ENCODE measurements at places on chromosomes 1 and 21. TPM values are rescaled to one million over a fixed set of nuclear protein-coding genes. Genes with fewer than 3 reads are reported as not detected.

Gene GNG4
- total RNA-seq: under 0.01 TPM

Gene ATAD3C
- total RNA-seq: 0.17 TPM

Gene LCE1C
- total RNA-seq: not detected

Gene NPR1
- total RNA-seq: 0.66 TPM

Gene KRTAP21-3
- not detected for total RNA-seq

Gene SPRR2B
- total RNA-seq: not detected

Gene LMOD1
- 36.3 TPM for total RNA-seq

Gene VANGL2
- not detected for total RNA-seq

Gene GSTM2
- 28.2 TPM for total RNA-seq

Gene SV2A
- 39.6 TPM for total RNA-seq

Gene BTBD19
- 5.0 TPM for total RNA-seq

GRCh38 chr1:244583358-244583982 is 69.5 kb upstream of the DESI2 start:
- no peak overlapping the region for H3K4me3 ChIP-seq
- no peaks in the 10 kb centered on the region for H3K36me3 ChIP-seq
- no peaks in the 10 kb centered on the region for H3K27me3 ChIP-seq
- no peak for DNase-seq
- no peaks in the 10 kb centered on the region for H3K4me1 ChIP-seq

DNA sequence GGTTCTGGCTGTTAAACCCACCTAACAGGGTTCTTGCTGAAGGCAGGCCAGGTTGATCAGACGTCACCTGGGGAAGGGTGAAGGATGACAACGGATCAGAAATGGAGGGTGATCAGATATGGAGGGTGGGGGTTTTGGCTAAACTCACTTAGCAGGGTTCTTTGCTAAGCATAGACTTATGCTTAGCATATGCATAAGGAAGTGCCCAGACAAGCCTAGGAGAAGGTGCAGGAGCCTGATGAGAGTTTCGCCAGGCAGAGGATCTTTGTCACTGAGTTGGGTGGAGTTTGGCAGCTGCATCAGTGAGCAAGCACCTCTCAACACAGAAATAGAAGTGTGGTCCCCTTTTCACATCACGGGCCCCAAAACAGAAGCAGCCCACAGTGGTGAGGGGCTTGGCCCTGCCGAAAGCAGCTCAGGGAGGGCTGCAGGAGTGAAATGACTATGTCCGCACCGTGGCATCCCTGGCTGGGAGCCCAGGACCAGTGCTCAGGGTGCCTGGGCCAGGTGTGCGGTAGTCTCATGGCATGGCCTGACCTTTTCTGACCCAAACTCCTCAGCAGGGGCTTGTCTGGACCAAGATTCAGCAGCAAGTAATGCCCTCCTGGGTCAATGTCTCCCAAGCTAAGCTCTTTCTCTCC is 101.6 kb downstream of the AJAP1 start:
- H3K27ac ChIP-seq: no peak overlapping the region
- no peaks in the 10 kb centered on the region for H3K36me3 ChIP-seq
- no peaks in the 10 kb centered on the region for H3K4me1 ChIP-seq
- no peaks in the 10 kb centered on the region for H3K27me3 ChIP-seq
- DNase-seq: no peak

DNA sequence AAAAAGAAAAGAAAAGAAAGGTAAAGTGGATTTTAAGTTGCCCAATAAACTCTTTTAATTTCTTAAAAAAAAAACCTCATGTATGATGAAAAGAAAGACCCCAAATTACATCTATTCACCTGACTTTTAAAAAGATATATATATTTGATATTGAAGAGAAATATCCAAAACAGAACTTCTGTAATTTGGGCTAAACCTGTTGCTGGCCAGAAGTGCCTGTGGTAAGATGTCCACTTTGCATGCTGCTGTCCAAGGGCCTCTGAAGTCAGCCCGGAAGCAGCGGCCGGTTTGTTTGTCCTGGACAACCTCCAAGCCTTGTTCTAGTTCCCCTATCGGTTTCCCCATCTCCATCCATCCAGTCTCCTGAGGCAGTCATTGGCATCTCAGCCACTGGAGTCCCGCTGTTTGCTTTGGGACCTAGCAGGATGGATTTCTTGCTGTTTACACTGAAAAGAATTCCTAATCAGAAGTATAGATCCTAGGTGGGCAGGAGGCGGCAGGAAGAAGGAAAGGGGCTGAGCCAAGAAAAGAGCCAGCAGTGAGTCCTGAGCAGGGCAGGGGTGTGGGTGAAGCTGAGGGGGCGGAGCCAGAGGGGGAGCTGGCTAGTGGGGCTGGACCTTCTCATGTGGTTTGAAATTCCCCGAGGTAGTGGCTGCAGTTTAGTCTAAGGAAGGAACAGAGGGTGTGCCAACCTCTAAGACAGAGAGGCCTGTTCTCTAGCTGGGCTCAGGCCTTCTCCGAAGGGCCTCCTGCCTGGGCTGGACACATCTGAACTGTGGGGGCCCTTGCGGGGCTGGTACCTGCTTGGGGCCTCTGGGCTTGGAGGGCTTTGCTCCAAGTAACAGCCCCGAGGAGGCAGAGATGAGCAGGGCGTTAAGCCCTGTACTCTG is 3.3 kb downstream of the NCMAP start:
- H3K36me3 ChIP-seq: no peaks in the 10 kb centered on the region
- no peak overlapping the region for H3K4me3 ChIP-seq
- peak; percentile 80 for DNase-seq

GRCh38 chr21:35044770-35045541 is 4.1 kb downstream of the RUNX1 start:
- H3K27ac ChIP-seq: no peak overlapping the region
- peaks cover 10% of the 10 kb centered on the region for H3K4me1 ChIP-seq

GRCh38 chr1:219324629-219325367 is 151.1 kb downstream of the LYPLAL1 start:
- no peak overlapping the region for H3K4me3 ChIP-seq
- no peaks in the 10 kb centered on the region for H3K36me3 ChIP-seq
- no peaks in the 10 kb centered on the region for H3K27me3 ChIP-seq

DNA sequence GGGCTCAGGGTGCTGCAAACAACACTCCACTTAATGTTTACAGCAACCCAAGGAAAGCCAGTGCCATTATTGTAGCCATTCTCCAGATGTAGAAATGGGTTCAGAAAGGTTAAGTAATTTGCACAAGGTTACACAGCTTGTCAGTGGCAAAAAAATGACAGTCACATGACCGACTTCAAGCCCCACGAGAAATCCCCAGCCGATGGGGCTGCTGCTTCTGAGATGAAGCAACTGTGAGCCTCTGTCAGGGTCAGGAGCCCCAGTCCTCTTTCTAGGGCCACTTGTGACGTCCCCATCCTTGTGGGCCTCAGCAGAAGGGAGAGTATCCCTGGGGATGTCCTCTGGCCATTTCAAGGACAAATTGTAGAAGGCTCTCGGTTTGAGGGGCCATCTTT is 54.8 kb downstream of the EDN2 start:
- no peaks in the 10 kb centered on the region for H3K27me3 ChIP-seq
- H3K36me3 ChIP-seq: no peaks in the 10 kb centered on the region
- no peak for DNase-seq
- H3K4me3 ChIP-seq: no peak overlapping the region

- H3K27ac ChIP-seq: no peak overlapping the region
- no peak overlapping the region for H3K4me3 ChIP-seq
- DNase-seq: no peak
- no peaks in the 10 kb centered on the region for H3K27me3 ChIP-seq
- H3K4me1 ChIP-seq: no peaks in the 10 kb centered on the region
These were observed 37.7 kb downstream of the NKAIN1 start for GRCh38 chr1:31201931-31202360.

DNA sequence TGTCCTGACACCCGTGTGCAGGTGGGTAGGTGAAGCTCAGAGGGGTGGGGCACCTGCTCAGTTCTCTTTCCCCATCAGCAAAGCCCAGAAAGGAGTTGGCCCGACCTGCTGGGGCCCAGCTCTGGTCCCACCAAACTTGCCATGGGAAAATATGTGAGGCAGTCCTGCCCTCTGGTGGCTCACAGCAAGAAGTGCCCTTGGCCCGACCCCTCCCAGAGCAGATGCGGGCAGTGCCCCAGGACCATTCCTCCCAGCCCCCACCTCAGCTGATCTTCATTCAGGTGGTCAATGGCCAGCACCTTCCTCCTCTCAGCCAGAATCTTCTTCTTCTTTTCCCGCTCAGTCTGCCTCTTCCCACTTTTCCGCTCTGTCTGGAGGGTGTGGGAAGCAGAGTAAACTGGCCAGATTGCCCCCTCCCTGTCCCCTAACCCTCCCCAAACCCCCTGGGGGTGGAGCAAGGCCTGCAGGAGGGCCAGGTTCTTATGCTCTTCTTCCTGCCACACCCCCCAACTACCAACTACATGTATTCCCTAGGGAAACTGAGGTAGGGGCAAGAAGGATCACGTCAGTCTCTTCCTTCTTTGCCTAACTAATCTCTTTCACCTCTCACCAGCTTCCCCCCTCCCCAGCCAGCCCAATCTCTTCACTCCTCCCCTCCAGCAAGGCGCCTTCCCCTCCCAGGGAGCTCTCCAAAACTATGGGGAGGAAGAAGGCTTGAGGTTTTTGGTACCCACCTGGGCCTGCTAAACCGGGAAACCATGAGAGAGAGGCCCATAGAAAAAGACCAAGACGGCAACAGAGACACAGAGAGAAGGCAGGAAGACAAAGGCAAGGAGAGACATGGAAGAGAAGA is 15.6 kb downstream of the TNNT2 start:
- peaks cover 15% of the 10 kb centered on the region for H3K27me3 ChIP-seq
- no peaks in the 10 kb centered on the region for H3K36me3 ChIP-seq
- no peak overlapping the region for H3K27ac ChIP-seq
- DNase-seq: peak; percentile 20

- DNase-seq: peak; percentile 26
- H3K27ac ChIP-seq: no peak overlapping the region
- peaks cover 4% of the 10 kb centered on the region for H3K27me3 ChIP-seq
- H3K4me1 ChIP-seq: no peaks in the 10 kb centered on the region
- H3K4me3 ChIP-seq: no peak overlapping the region
These were observed 113.7 kb upstream of the RRP15 start for GRCh38 chr1:218171302-218171893.

DNA sequence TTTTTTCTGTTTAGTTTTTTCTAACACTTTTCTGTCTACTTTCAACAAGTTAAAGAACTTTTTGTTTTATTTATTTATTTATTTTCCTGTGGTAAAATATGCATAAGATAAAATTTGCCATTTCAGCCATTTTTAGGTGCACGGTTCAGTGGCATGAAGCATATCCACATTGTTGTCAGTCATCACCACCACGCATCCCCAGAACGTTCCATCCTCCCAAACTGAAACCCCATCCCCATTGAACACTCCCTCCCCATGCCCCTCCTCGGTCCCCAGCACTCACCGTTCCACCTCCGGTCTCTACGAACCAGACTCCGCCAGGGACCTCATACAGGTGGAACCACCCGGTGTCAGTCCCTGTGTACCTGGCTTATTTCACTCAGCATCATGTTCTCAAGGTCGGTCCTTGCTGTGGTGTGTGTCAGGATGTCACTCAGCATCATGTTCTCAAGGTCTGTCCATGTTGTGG is 118.1 kb downstream of the SIK1 start:
- no peak overlapping the region for H3K27ac ChIP-seq
- H3K4me1 ChIP-seq: no peaks in the 10 kb centered on the region
- H3K27me3 ChIP-seq: no peaks in the 10 kb centered on the region
- DNase-seq: no peak
- H3K4me3 ChIP-seq: no peak overlapping the region
- no peaks in the 10 kb centered on the region for H3K36me3 ChIP-seq

DNA sequence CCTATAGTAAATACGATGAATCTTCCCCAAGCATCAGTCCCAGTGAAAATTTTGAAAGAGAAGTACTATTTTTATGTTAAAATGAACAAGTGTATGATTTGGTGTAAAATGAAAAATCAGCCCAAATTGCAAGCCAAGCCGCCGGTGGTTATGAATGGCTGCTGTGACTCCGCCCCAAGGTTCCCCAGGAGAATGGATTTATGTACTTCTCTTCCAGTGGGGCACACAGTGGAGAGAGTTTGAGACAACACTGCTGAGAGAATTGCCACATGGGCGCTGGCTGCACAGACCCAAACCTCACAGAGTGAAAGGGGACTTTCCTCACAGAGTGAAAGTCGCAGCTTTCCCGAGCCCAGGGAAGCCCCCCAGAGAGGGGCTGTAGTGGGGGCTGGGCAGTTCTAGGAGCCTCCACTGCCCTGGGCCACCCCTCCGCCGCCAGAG is 24.0 kb downstream of the CDK18 start:
- H3K4me3 ChIP-seq: no peak overlapping the region
- no peaks in the 10 kb centered on the region for H3K27me3 ChIP-seq
- no peak for DNase-seq
- no peaks in the 10 kb centered on the region for H3K36me3 ChIP-seq
- H3K4me1 ChIP-seq: no peaks in the 10 kb centered on the region

GRCh38 chr1:3611170-3612019 is at the start of gene MEGF6:
Gene MEGF6, minus strand, starts transcription at chr1:3611508. Its CDS starts 240 bp downstream, at chr1:3611268.
- H3K4me1 ChIP-seq: no peaks in the 10 kb centered on the region
- peaks cover 7% of the 10 kb centered on the region for H3K27me3 ChIP-seq
- no peaks in the 10 kb centered on the region for H3K36me3 ChIP-seq
- no peak within 1 kb of the TSS for H3K4me3 ChIP-seq
- DNase-seq: peak; percentile 29

- H3K4me1 ChIP-seq: no peaks in the 10 kb centered on the region
- no peak for DNase-seq
- no peaks in the 10 kb centered on the region for H3K36me3 ChIP-seq
- H3K27ac ChIP-seq: no peak overlapping the region
- no peak overlapping the region for H3K4me3 ChIP-seq
These were observed 814.0 kb downstream of the KCNT2 start for GRCh38 chr1:195794225-195794624.

- no peaks in the 10 kb centered on the region for H3K27me3 ChIP-seq
- no peak overlapping the region for H3K27ac ChIP-seq
- no peak for DNase-seq
- no peaks in the 10 kb centered on the region for H3K36me3 ChIP-seq
These were observed 36.0 kb downstream of the ALG6 start for GRCh38 chr1:63403386-63403785.

GRCh38 chr1:6197746-6198427 is 1.5 kb downstream of the RPL22 start:
- H3K36me3 ChIP-seq: peaks cover 6% of the 10 kb centered on the region
- H3K27me3 ChIP-seq: no peaks in the 10 kb centered on the region
- H3K4me1 ChIP-seq: peaks cover 9% of the 10 kb centered on the region
- peak overlapping the region; percentile 85 for H3K27ac ChIP-seq

GRCh38 chr1:162868972-162869371 is 8.0 kb upstream of the CCDC190 start:
- no peak overlapping the region for H3K27ac ChIP-seq
- no peaks in the 10 kb centered on the region for H3K27me3 ChIP-seq
- DNase-seq: no peak
- H3K36me3 ChIP-seq: no peaks in the 10 kb centered on the region
- no peak overlapping the region for H3K4me3 ChIP-seq

- peaks cover 15% of the 10 kb centered on the region for H3K36me3 ChIP-seq
- no peak overlapping the region for H3K4me3 ChIP-seq
- H3K27me3 ChIP-seq: no peaks in the 10 kb centered on the region
- H3K4me1 ChIP-seq: peaks cover 2% of the 10 kb centered on the region
- no peak overlapping the region for H3K27ac ChIP-seq
These were observed 34.8 kb downstream of the WDR4 start for GRCh38 chr21:42844411-42845113.
